ENCODE measurements at places on chromosomes 16 and 17.

- DNase-seq: no peak
Measured at GRCh38 chr17:47813077-47813476, 8.5 kb downstream of the OSBPL7 start.

- no peak for DNase-seq
Measured at GRCh38 chr17:71656964-71657858, 463.6 kb upstream of the SOX9 start.

DNA sequence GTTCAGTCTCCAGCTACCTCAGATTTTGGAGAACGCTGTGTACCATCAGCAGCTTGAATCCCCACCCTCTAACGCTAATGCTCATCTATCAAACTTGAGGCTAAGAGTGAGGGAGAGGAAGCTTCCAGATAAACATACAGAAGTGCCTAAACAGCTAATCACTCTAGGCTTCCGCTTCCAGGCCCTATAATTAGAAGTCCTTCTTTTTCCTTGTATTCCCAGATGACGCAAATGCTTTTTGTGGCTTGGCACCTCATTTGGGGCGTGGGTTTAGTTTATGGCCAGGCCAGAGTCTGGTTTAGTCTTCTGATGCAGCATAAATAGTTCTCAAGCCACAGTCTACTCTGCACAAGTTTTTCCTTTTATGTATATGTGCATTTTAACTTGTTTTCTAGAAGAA is 263.4 kb downstream of the BCAS3 start:
- no peak for DNase-seq

GRCh38 chr16:3810198-3810664 is 70.3 kb downstream of the CREBBP start:
- DNase-seq: no peak

DNA sequence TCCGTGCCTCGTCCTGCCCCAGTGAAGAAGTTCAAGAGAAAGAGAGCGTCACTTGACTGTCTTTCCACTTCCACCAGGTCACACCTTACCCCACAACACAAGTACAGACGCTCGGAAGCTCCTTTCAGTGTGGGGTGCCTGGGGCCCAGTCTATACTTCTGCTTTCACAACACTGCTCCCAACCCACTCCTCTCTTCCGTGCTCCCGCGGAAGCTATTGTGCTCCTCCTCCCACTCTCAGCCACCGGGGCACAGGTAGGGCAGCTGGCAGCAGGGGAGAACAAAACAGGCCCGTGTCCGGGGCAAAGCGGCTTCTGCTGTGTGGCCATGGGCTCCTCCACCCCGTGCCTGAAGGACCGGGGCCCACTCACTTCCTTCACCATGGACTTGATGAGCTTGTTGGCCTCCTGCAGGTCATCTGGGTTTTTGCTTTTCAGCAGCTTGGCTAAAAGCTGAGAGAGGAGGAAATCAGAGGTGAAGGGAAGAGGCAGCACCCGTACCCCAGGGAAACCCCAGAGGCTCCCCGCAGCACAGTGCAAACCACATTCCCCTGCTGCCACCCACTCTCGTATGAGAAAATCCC is 18.9 kb downstream of the GGA3 start:
- DNase-seq: no peak

- DNase-seq: no peak
Measured at GRCh38 chr16:85166699-85167588, 54.7 kb upstream of the CIBAR2 start.

- DNase-seq: no peak
Measured at GRCh38 chr17:40901981-40902474, 17.0 kb upstream of the KRT20 start.

DNA sequence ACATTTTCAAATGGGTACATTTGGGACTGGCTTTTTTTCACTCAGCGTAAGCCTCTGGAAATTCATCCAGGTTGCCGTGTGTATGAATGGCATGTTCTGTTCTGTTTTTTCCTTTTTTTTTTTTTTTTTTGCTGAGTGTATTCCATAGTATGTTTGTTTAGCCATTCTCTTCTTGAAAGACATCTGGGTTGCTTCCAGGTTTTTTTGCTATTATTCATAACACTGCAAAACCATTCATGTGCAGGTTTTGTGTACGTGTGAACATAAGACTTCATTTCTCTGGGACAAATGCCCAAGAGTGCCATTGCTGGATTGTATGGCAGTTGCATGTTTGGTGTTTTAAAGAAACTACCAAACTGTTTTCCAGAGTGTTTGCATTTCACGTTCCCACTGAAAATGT is 335.9 kb upstream of the TNRC6C start:
- DNase-seq: no peak

DNA sequence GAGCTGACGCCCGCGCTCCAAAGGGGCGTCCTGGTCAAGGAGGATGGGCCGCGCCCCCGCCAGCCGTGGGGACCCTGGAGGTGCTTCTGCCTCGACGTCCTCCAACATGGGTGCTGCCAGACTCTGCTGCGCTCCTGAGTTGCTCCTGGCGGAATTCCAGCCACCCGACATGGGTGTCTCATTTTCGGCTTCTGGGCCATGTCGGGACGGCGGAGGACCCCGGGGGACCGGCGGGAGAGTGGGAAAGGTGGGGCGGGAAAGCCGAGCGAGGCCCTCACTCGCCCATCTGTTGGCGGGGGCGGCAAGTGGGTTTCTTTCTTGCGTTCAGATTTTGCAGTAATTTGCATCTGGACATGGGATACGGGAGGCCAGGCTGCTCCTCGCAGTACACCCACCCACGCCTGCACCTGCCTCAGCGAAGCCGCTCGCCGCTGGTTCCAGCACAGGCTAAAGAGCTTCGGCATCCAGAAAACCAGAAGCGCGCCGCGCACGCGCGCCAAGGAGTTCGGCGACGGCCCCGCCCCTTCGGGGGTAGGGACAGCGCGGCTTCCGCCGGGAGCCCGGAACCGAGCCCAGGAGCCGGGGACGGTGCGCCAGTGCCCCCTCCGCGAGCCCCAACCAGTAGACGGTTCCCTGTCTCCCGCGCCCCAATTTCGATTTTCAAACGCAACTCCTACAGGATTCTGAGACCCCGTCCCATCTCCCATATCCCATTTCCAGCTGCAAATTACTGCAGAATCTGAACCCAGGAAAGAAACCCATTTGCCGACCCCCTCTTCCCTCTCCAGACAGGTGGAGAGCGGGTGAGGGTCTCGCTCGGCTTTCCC is at the start of gene ARMC7:
TSS of gene ARMC7 (plus strand) at position 563 of the 827 bp plus-strand sequence. CDS start 320 bp downstream, outside the sequence.
- no peak for DNase-seq

GRCh38 chr16:87334651-87335624 is 17.7 kb upstream of the C16orf95 start:
- no peak for DNase-seq

- DNase-seq: no peak
Measured at GRCh38 chr16:53904533-53904932, 200.6 kb downstream of the FTO start.

DNA sequence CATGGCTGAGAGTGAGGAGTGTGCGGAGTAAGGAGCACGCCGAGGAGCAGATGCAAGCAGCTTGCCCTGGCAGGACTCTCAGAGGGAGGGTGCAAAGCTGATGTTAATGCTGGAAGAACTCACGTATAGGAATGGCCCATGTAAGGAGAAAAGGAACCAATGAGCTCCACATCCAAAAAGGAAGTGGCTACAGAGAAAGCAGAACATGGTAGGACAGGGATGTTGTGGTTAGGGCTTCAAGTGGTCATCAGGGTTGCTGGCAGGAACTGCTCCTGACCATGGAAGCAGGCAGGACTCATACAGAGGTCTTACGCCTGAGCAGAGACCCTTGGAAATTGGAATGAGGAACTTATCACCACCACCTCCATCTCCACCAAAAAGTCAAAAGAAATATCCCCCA is 5.2 kb downstream of the MYO1D start:
- DNase-seq: no peak

DNA sequence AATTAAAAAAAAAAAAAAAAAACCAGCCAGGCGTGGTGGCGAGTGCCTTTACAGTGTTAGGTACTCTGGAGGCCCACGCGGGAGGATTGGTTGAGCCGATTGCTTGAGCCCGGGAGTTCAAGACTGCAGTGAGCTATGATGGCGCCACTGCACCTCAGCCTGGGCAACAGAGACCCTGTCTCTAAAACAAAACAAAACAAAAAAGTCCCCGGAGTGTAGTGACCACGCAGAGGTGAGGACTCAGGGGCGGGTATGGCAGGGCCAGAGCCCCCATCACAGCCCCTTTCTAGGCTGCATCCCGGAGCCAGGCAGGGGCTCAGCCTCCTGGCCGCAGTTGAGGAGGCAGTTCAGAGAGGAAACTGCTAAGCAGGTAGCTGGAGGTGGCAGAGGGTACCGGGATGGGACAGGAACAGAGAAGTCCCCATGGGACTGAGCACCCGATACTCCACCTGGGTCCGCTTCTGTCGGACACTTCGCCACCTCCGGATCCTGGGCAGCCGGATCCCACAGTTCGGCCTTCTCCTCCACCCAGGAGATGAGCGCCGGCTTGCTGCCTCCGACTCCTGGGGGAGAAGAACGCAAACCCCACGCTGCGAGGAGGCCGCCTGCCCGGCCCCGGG is 800 bp downstream of the ZNF747 start:
- DNase-seq: no peak

- DNase-seq: no peak
Measured at GRCh38 chr16:55846598-55847346, 13.9 kb upstream of the CES1 start.

GRCh38 chr17:18257982-18258355 is 569 bp downstream of the FLII start:
- no peak for DNase-seq

DNA sequence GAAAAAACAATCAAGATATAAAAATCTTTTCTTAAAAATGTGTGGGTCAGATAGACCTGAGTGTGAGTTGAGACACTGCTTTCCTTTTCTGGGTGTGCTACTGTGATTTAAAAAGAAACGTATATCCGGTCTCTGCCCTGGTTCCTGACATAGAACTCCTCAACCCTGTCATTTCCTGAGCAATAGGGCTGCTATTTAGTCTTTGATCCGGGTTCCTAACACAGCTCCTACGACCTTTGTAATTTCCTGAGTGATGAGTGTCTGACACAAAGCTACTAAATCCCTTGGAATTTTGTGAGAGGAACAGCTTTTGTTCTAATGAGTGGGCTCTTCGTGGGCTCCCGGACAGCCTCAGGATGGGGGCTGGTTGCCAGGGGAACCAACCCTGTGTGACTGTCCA is 93.9 kb upstream of the FA2H start:
- no peak for DNase-seq

DNA sequence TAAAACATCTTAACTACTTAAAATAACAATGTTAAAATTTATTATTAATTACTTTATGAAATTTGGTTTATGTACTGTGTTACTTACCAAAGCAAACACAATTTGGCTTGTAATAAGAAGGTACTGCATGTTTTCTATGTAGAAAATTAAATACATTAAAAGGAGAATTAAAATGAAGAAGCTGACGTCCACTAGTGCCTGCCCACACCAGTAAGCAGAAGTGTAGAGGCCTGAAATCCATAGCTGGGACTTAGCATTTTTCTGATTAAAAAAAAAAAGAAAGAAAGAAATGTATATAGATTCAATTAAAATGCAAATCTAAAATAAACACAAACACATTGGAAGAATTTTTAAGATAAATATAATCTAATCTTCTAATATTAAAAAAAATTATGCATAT is 35.8 kb upstream of the ABCA9 start:
- DNase-seq: no peak

DNA sequence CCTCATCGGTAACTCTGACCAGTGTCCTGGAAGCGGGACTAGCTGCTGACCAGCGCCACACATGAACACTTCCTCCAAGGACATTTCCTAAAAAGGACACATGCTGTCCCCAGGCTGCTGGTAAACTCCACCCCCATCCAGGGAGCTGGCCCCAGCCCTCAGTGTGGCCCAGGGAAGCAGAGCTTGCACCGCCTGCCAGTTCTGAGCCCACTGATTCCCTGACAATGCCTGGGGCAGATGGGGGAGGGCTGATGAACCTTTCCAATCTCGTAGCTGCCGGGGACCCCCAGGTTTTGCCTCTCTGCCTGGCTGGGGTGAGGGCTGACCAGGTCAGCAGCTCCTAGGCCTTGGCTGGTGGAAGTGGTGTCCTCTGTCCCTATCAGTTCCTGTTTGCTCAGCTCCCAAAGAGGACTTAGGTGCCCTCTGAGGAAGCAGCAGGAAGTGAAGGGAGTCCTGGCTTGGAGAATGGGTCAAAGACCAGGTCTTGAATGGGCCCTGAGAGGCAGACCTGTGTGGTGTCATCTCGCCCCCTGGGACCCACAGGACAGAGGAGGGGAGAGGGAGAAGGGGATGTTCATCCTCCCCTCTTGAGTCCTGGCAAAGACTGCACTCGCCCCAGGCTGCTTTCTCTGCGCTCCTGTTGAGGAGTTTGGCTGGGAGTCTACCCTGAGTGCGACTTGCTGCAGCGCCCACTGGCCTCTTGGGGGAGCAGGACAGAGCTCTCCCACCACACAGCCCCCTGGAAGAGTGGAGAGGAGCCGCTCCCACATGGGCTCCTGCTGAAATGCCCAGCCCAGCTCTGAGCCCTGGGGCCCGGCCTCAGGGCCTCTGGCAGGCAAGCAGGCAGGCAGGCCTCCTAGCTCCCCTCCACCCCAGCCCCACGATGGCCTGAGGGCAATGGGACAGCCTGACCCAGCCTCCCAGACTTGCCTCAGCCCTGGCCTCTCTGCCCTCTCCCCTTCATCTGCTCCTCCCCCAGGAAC is 16.8 kb downstream of the PDK2 start:
- DNase-seq: no peak

DNA sequence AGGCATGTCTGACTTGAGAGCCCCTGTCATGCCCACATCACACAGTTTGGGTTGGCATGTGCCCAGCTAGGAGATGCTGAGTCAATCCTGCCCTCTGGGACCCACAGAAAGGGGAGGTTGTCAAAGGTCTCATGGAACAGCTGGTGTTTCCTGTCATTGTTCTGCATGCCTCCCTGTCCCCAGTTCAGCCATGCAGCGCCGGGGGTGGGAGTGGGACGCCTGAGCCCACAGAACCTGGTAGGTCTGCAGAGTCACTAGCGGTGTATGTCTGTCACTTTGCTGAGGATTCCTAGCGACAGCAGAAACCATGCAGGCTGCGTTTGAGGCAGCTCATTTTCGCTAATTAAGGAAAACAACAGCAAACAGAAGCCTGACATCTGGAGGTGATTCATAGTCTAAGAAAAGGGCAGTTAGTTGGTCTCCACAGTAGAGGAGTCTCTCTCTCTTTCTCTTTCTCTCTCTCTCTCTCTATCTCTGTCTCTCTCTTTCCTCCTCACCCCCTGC is 19.6 kb upstream of the CCL1 start:
- no peak for DNase-seq

DNA sequence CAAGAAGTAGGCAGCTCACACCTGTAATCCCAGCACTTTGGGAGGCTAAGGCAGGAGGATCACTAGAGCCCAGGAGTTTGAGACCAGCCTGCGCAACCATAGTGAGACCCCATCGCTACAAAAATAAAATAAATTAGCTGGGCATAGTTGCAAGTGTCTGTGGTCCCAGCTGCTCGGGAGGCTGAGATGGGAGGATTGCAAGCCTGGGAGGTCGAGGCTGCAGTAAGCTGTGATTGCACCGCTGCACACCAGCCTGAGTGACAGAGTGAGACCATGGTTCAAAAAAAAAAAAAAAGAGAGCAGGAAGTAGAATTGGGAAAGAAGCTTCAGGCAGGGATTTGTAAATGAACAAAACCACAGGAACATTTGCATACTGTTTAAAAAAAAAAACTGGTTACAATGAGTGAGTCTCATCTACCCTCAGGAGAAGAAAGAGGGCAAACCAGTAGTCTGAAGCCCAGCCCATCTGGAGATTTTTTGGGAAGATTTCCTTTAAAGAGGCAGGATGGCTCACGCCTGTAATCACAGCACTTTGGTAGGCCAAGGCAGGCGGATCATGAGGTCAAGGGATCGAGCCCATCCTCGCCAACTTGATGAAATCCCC is 7.9 kb downstream of the MPV17L start:
- no peak for DNase-seq

Measured in SIG-M5 (cell line).